ENCODE measurements at places on chromosomes 4 and X. TPM values are rescaled to one million over a fixed set of nuclear protein-coding genes. Genes with fewer than 3 reads are reported as not detected.
A peak's percentile ranks its signal among the peaks of the same experiment; 100 is the strongest.

DNA sequence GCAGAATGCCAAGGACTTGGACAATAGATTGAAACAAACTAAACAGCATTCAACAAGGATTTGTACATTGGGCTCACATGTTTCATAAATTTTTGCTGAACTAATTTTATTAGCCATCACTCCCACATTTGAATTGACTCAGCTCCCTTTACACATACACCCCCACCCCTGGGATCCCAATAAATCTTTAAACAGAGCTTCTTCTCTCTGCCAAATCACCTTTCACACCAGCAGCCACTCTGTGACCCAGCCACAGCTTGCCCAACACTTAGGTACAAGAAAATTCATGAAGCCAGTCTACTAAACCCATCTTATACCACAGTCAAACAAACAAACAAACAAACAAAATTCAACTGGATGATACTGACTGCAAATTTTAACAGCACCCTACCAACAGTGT, 21.6 kb downstream of the PHKA2 start:
- DNase-seq, result no peak

DNA sequence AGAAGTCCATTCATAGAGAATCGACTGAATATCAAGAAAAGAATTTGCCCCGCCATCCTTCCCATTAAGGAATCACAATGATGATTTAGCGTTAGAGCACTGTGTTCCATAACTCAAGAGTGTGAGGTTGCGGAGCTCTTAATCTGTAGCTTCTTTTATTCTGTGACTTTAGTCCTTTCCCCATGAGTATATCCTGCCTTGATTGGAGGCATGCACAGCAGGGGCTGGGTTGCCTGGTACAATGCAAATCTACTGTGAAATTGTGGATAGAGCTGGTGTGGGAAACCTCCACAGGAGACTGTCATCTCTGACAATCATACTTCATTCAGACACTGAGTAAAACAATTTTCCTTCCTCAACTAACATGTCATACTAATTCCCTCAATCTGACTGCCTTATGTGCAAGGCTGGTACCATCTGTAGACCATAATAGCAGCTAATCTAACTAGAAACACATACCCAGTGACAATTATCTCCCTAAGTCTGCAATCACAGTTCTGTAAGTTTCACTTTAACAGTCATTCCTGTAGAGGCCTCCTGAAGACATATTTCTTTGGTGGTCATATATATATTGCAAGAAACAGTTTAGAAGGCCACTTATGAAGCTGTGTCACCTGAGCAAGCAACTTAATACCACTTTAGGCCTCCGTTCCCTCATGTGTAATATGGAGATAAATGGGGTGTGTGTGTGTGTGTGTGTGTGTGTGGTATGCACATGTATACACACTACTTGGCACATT, 355.2 kb upstream of the FAM241A start:
- no peak for DNase-seq

GRCh38 chr4:11408233-11408967, 20.3 kb downstream of the HS3ST1 start:
- DNase-seq, result no peak

- no peak for DNase-seq
Measured at GRCh38 chr4:185480016-185480732, 8.6 kb upstream of the CCDC110 start.

- no peak for DNase-seq
Measured at GRCh38 chr4:5718411-5718810, 7.4 kb downstream of the EVC start.

DNA sequence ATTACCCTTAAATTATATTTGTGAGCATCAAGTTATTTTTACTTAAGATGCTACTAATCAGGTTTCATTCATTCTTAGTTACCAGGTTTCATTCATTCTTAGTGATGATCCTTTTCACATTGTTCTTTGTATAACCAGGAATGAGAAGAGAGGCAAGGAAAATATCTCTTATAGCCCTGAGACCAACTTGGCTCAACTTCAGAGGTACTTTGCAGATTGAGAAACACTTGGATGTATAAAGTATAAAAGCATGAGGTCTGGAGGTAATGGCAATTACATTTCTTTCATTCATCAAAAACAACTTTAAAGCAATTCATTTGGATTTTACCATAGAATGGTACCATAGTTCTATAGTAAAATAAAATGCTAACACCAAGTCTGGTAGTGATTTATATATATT, 231.0 kb downstream of the PRDM5 start:
- DNase-seq, result no peak

DNA sequence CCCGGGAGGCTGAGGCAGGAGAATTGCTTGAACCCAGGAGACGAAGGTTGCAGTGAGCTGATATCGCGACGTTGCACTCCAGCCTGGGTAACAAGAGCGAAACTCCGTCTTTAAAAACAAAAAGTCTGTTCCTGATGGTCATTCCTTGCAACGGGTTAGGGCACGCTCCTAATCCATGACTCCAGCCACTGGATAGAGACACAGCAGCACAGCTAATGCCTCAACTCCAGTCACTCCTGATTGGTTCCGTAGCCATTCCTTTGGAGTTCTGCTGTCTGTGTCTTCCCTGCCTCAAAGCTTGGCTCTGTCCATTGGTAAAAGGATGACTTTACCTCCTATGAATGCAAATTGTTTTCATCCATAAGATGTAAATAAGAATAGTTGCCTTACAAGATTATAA, 44.3 kb upstream of the FAM9A start:
- no peak for DNase-seq

DNA sequence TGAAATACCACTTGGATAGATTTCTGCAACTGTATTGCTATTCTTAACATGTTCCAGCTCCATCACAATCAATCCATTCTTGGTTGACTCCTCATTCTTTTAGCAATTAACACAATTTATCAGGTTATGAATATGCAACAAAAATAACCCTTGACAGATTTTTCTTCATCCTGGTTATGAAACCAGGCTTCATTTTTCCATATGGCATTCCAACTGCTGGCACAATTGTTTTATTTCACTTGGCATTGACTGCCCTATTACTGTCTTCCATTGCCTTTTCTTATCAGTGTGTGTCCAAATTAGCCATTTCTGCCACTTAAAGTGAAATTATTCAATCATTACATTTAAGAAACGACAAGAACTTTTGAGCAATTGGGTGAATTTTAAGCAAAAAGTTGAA, 388.8 kb upstream of the EPHA5 start:
- DNase-seq, result no peak

GRCh38 chr4:95985051-95985450, 145.2 kb downstream of the PDHA2 start:
- DNase-seq, result no peak

- DNase-seq, result peak; percentile 38
Measured at GRCh38 chr4:158722291-158722916, 792 bp downstream of the PPID start.

DNA sequence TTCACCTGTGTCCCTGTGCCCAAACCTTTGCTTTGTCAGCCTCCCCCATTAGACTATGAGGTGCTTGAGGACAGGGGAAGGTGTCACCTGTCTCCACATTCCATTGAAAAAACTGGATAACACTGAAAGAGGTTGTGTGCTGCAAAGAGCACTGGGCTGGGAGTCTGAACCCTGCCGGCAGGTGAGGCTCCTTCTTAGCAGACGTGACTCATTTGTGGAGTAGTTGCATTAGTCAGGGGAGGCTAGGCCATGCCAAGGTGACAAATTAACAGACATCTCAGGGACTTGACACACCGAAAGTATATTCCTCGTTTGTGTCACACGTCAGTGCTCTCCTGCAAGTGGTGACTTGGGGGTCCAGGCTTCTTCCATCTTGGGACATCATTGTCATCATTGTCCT, 95.9 kb upstream of the STX18 start:
- DNase-seq, result no peak

- DNase-seq, result no peak
Measured at GRCh38 chr4:77007358-77008230, 58.0 kb downstream of the SEPTIN11 start.

GRCh38 chr4:153705743-153706468, 21.8 kb downstream of the TLR2 start:
- DNase-seq, result no peak

DNA sequence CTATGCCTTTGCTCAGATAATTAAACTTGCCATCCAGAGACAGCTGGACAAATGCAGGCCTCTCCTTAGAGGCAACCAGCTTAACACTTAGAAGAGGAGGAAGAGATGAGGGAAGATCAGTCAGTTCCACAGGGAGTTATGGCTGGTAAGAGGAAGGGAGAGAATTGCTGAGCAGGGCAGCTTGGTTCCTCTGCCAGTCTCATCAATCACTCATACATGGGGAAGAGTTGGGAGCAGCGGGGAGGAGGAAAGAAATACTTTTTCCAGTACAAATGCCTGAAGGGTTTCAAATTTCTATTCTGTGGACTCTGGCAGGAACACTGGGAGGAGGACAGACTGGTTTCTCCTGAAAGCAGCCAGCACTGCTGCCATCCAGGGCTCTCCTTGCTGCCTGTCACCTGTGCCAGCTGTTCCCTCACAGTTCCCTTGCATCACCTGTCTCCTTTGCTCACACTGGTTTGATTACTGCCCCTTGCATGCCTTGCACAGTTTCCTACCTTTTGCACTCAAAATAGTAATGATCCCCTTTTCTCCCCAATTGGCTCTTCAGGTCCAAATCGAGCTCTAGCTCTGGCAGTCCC, 59.5 kb downstream of the PGRMC2 start:
- DNase-seq, result no peak

GRCh38 chr4:188400451-188400850, 261.2 kb downstream of the TRIML1 start:
- DNase-seq, result no peak

GRCh38 chrX:118493016-118493415, 2.6 kb upstream of the DOCK11 start:
- no peak for DNase-seq

- no peak for DNase-seq
Measured at GRCh38 chr4:142615324-142615665, 230.8 kb downstream of the INPP4B start.

- no peak for DNase-seq
Measured at GRCh38 chrX:386239-386767, 404 bp downstream of the PPP2R3B start.

GRCh38 chrX:72498782-72499181, 73.9 kb downstream of the HDAC8 start:
- DNase-seq, result no peak

DNA sequence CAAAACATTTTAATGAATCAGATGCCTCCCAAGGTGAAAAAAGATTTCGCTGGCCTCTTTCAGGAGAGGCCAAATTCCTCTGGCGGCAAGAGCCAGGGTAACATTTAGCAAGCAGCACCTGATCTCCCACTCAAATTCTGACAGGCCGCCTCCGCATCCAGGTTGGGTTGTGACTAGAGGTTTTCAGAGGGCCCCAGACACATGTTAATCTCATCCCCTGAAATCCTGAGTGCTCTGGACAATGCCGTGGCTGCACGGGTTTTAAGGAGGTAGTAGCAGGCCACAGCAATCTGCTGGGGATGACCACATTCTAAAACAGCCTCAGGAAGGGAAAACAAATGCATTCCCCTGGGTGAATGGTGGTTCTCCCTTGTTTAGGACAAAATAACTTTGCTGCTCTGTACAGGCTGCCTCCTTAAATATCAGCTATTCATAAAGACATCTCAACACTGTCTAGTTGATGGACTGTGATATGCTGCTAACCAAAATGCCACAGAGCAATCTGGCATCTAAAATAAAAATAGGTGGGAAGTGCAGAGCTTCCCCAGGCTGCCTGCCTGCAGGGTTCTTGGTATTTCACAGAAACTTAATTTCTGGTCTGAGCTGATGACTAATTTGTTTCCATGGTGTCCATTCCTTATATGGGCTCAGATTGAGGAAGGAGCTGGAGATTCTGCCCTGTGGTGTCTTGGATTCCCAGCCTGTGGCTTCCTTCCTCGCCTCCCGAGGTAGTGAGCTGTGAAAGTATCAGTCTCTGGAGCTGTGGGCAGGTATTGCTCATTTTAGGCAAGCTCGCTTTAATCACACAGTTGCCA, 202.0 kb downstream of the DCLK2 start:
- DNase-seq, result no peak

DNA sequence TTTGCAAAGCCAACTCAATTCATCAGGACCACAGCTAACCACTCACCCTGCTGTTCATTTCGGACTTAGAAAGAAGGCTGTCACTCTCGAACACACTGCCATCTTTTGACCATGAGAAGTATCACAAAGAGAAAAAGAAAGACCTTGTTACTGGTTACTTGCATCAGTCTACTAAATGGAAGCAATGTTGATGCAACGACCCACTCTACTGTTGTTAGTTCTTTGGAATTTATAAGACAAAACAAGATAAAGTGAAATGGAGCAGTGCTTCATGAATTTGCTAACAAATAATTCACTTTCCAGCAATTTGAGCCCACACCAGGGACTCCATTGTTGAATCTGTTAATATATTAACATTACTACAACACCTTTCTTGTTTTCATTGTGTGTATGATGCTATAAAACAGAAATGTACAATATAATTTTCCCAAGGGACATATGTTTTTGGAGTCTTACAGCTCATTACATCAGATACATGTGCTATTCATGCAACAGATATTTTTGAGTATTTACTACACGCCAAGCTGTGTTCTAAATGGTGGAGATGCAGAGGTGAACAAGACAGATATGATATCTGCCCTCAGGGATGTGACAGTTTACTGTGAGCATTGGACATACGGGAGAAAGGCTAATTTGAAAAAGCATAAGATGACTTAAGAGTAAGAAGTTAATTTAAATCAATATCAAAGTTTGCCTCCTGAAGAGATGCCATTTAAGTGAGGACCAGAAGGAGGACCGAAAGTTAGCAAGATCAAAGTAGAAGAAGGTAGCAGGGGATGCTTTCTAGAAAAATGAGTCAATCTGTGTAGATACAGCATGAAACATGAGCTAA, 87.2 kb downstream of the AREG start:
- peak; percentile 14 for DNase-seq

DNA sequence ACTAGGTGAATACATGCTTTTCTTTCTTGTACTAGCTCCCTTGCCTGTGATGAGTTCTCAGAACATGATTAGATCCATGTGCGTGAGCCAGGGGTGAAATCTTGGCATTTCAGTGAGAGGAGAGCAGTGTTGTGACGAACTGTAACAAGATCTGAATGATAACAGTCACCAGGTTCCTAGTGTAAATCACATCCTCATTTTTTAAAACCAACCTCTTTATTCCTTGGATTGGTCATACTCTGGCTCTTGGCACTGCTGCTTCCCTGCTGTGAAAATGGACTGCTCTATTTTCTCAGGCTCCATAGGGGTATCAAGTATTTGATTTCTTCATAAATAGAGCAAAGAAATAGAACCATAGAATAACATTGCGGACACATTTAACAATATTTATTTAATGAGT, 206.3 kb downstream of the SLC4A4 start:
- DNase-seq, result no peak

GRCh38 chr4:36274158-36274557, 7.3 kb upstream of the DTHD1 start:
- DNase-seq, result no peak

GRCh38 chr4:176376032-176376614, 56.4 kb downstream of the SPCS3 start:
- no peak for DNase-seq

- no peak for DNase-seq
Measured at GRCh38 chrX:119698845-119699244, 5.9 kb upstream of the SEPTIN6 start.

GRCh38 chr4:188021548-188022249, 26.1 kb downstream of the ZFP42 start:
- no peak for DNase-seq

The SLC26A1 gene
- polyA plus RNA-seq, result 2.5 TPM

The TAF7L gene
- polyA plus RNA-seq, result not detected

The SHOX gene
- polyA plus RNA-seq, result 1.4 TPM

The NSUN7 gene
- polyA plus RNA-seq, result 0.99 TPM

The SRPK3 gene
- 276 TPM for polyA plus RNA-seq

The CXCL1 gene
- polyA plus RNA-seq, result 0.16 TPM

The SPANXC gene
- polyA plus RNA-seq, result not detected

The PAGE3 gene
- polyA plus RNA-seq, result not detected

The RAB9A gene
- 14.0 TPM for polyA plus RNA-seq

The H2BW2 gene
- polyA plus RNA-seq, result 0.27 TPM

The MAGED4B gene
- 39.0 TPM for polyA plus RNA-seq

The SLC4A4 gene
- 17.4 TPM for polyA plus RNA-seq
